Activated naive CD4-positive, alpha-beta T cell (primary cell): ENCODE measurements at places on chromosomes 16 and 17.

DNA sequence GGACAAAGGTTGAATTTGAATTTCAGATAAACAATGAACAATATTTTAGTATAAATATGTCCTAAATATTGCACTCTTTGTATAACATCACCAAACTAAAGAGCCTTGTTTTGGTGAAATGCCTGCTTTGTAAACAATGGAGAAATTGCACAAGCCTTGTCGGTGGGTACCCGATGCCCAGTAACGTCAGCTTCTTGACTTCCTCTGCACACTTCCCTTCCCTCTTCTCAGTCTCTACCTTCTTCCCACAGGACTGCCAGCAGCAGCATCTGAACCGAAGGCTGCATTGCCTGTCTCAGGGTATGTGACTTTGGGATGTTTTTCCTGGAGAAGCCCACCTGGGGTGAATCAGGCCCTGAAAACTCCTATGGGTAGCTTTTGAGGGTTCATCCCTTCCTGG lies 113.9 kb downstream of the UTP18 start:
- DNase-seq: no peak

GRCh38 chr16:30380803-30381208 lies 1.6 kb downstream of the SEPTIN1 start:
- no peak for DNase-seq

GRCh38 chr16:79100447-79100846 lies 500.1 kb downstream of the MAF start:
- no peak for DNase-seq

GRCh38 chr16:56938664-56939513 lies 6.9 kb downstream of the HERPUD1 start:
- DNase-seq: no peak

GRCh38 chr17:67853703-67854102 lies 28.4 kb downstream of the BPTF start:
- no peak for DNase-seq

DNA sequence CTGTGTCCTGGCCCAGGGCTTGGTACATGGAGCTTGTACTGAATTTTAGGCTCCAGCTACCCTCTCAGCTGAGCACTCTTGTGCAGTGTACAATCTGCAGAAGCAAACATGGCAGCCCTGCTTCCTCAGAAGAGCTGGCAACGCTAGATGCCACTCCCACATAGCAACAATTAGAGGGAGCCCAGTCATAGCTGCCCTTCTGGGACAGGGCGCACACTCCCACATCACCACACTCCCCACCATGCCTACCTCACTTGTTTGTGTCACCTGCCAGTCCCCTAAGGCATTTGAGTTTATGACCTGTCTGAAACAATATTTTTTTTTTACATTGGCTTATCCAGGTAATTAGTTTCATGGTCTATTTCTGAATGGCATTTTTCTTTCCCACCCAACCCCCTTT lies 72.3 kb downstream of the C17orf67 start:
- DNase-seq: no peak

- DNase-seq: no peak
These were observed 74.0 kb upstream of the XYLT1 start for GRCh38 chr16:17544785-17545184.

- DNase-seq: no peak
These were observed 20.9 kb downstream of the HAPSTR1 start for GRCh38 chr16:9112166-9112843.

DNA sequence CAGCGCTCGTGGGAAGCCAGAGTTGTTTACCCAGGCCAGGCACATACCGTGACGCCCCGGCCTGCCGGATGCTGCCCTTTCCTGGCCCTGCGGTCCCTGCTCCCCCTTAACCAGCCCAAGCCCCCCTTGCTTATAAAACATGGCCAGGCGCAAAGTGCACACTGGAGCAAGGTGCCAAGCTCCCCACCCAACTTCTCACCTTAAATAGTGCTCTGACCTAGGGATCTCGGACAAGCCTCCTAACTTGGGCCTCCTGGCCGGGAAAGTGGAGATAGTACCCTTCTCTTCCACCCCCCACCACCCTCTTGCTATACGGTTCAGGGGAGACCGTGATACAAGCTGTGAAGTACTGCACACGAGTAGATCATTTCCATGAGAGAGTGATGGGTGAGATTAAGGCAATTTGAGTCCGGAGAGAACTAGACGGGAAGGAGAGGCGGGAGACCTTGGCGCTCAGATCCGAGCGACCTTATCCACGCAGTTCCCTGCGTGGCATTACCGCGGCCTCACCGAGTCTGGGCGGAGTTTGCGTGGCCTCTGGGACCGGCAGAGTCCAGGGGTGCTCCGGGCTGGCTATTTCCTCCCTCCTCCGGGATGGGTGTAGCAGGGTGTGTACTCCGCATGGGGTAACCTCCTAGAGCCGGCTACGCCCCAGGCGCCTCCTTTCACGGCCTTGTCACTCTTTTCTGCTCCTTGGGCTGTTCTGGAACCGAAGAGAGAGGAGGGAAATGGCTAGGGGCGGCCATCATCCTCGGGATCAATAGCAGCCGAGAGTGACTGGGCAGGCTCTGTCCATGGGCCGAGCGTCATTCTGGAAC lies 4.4 kb upstream of the LHX1 start:
- no peak for DNase-seq

DNA sequence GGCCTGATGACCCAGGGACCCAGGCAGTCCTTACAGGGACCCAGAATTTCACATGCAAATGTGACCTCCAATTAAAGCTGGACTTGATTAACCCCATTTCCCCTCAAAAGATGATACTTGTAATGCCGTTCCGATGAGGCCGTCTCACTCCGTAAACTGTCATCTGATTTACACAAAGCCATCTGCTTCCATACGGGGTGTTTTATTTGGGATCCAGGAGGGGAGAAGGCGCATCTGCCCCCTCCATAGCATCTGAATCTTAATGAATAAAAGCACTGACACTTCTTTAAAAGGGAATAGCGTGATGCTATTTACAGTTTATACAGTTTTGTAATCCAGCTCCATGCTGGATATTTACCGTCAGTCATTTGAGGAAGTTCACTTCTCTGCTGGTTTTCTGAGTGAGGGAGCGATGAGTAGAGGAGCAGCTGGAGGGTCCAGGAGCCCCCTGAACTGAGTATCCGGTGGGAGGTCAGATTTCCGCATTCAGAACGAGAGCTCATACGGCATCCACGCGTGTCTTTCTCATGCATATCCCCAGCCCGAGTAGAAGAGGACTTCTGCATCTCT lies 452.7 kb downstream of the WWOX start:
- DNase-seq: no peak

DNA sequence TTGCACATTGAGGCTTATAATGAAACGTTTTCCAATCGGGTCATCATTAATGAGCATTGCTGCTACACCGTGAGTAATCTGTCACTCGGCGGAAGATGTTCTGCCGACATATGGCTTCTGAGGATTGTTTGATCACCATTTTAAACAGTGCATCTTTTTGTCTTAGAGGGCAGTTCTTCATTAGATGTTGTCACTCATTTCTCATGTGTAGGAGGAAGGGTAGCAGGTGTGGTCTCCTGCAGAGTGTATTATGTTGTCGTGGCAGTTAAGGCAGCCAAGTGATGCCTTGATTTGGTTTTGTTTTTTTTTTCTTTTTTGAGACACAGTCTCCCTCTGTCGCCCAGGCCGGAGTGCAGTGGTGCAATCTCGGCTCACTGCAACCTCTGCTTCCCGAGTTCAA lies 50.5 kb downstream of the SEC14L1 start:
- DNase-seq: no peak

GRCh38 chr17:229709-230394 lies 48.4 kb upstream of the DOC2B start:
- no peak for DNase-seq

- DNase-seq: peak; percentile 72
These were observed 18.5 kb upstream of the NAGLU start for GRCh38 chr17:42517516-42517915.
